ENCODE measurements at places on chromosomes 4 and X.

DNA sequence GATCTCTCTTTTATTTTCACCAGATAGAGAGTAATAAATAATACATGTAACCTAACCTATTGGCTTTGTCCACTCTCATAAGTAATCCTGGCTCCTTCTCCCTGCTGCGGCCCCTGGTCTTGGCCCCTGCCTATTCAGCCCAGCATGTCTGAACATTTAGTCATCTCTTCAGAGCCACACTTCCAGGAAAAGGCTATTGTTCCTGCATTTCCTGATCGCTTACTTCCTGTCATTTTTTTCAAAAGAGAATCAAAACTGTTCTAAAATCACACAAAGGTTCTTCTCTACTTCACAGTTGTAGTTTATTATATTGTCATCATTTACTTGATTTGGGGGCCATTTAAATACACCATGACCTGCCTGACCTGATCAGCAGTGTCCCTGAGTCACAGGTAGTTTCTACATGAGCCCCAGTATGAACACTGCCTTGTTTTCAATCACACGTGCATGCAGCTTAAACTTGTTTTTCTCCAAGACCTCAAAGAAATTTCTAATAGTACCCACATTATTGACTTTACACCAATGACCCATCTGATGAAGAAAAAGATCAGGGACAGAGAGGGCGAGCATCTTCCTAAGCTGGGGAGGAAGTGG, 47.4 kb upstream of the KDR start:
- DNase-seq: no peak

GRCh38 chr4:54085284-54085683, 14.7 kb upstream of the GSX2 start:
- no peak for DNase-seq

- DNase-seq: no peak
These were observed 48.5 kb upstream of the PABPC1L2A start for GRCh38 chrX:73127700-73128241.

DNA sequence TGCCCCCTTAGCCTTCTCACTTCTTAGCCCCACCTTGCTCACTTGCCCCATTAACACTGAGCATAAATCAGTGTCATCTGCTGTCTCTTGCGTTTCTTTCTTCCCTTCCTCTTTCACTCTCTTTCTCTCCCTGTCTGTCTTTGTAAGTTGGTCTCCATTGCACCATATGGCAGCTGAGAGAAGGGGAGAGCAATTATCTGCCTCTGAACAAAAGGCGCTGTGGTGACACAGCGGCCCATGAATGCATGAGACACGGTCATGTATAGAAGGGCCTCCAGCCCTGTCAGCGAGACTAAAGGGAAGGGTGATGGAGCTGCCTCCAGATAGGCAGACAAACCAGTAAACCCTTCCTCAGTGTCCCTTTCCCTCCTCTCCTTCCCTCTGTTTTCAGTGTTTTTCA, 88.8 kb upstream of the PCDH18 start:
- no peak for DNase-seq

DNA sequence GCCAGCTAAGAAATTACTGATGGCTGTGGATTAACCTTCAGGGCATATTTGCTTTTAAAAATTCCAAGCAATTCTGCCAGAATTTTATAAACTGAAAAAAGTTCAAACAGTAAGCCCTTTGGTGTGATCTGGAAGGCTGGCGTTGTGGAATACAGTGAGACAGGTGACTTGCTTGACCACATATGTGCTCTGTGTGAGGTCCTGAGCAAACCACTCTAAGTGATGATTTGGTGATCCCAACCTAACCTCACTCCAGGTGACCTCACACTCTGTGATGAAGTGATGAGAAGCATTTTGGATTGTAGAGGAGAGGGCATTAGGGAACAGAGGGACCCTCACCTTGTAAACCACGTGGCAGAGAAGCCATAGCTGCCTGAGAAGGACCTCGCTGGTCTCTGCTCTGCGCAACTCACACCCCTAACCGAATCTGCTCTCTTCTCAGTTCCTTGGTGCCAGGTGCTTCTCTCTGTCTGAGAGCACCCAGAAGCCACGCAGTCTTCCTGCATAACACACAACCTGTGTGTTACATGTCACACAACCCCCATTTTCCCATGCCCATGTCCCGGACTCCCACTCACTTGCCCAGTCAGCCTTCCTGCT, 106.3 kb downstream of the ENPP6 start:
- DNase-seq: no peak

GRCh38 chr4:38917481-38918025, 49.9 kb downstream of the FAM114A1 start:
- no peak for DNase-seq

DNA sequence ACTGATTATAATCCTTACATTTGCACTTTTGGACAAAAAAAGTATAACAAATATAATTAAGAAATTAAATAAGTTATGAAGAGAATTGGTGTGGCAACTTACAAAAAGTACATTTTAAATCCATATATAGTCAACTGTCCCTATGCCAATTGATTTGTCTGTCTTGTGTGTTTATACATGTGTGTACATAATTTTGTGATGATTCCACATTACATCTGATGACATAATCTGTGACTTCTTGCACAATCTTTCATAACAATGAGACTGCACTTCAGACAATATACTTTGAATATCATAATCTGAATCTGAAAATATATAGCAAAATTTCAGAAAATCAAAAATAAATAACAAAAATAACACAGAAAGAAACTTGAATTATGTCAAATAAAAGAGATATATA, 953.4 kb downstream of the FAT4 start:
- no peak for DNase-seq

Measured in stimulated activated CD8-positive, alpha-beta memory T cell treated with anti-CD3 and anti-CD28 coated beads, Interleukin-4, amount 100 ng/mL, for 1 hour (primary cell).